ENCODE measurements at places on chromosomes 2 and 18.

GRCh38 chr2:101566632-101567228, 91.8 kb upstream of the RFX8 start:
- no peak for DNase-seq

GRCh38 chr2:236176417-236176816, 8.2 kb upstream of the GBX2 start:
- no peak for DNase-seq

DNA sequence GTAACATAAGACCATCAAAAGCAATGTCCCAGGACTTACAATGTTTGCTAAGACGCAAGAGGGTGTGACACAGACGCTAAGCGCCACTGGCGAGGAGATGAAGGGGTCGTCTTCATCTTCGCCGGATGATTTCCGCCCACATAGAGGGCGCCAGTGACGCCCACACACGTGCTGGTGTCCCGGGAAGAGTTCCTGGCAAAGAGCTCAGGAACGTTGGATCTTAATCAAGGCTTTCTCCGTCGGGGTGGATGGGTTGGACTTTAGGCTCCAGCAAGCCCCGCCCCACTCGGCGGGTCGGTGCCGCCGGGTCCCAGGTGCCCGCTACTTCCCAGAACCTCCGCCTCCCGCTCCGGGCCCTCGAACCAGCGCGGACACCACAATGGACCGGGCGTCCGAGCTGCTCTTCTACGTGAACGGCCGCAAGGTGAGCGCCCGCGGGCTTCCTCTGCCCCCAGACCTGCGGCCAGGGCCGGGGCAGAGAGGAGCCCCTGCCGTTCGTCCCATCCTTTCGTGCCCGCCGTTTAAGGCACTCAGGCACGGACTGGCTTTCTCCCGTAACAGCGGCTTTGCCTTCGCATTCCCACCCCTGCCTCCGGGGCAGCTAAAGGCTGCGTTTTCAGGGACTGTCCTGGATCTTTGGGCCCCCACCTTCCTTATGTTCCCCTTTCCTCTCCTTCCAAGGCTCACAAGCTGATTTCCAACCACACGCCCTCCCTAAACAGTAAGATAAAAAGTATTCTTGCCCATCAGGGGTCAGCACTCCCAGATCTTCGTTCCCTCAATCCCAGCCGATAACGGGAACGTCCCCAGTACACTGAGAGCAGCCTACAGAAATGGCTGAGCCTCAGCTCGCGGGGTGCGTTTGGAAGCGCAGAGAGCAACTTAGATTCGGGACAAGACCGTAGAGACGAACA, at the start of gene AOX1:
TSS of gene AOX1 (plus strand) at position 285 of the 914 bp plus-strand sequence. CDS start at position 380, 95 bp downstream.
- DNase-seq: no peak

- DNase-seq: no peak
Observed at GRCh38 chr18:75474332-75474731, 46.8 kb upstream of the SMIM21 start.

DNA sequence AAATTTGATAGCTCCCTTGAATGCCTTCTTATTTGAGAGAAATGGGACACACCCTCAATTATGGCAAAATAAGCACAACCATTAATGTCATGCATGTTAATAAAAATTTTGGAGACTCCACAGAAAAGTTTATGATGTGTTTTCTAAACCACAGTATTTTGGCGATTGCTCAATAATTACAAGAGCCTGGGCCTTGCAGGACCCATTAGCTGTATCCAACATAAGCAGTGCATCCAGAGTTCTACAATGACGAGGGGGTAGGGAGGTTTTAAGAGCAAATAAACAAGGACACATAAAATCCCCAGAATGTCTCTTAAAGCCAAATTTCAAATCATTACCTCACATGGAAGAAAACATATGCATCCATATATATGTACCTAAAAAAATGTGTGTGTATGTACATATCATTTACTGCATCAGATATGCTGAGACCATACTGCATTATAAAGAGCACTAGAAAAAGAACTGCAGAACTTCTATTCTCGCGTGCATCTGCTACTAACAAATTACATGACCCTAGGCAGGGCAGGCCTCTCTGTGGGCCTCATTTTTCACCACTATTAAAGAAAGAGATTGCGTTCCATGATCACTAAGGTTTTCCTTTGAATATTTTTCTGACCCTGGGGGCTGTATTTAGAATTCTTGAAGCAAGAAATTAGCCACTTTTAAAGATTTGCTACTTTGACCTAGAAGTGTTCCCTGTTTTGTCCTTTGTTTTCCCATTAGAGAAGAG, 38.0 kb downstream of the CMPK2 start:
- DNase-seq: no peak

DNA sequence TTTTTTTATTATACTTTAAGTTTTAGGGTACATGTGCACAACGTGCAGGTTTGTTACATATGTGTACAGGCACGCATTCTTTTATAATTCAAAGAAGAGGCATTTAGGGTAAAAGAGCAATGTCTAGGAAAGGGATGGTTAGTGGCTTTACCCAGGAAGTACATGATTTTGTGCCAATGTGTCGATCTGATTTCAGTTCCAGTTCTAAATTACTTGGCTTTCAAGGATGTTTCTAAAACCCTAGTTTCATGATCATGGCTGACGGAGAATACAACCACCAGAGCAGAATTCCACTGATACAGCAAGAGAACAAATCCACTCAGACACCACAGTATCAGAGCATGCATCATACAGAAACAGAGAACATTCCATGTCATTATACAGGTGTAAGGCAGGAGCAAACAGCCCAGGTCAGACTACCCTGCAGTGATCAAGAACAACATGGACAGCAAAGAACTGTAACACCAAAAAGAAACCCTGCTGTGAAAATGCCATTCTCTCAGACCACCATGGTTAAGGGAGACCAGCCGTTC, 116.7 kb upstream of the STK17B start:
- DNase-seq: no peak

- DNase-seq: no peak
Observed at GRCh38 chr2:7517088-7517487, 599.9 kb downstream of the RNF144A start.
